ENCODE measurements at places on chromosomes 4 and X. TPM values are rescaled to one million over a fixed set of nuclear protein-coding genes. Genes with fewer than 3 reads are reported as not detected.

SPANXD gene
- total RNA-seq: not detected

CLOCK gene
- total RNA-seq: 10.4 TPM

MAGEB10 gene
- 0.47 TPM for total RNA-seq

CHRDL1 gene
- not detected for total RNA-seq

PCDH10 gene
- 0.40 TPM for total RNA-seq

SPINK2 gene
- total RNA-seq: not detected

GPRIN3 gene
- 0.02 TPM for total RNA-seq

DGKK gene
- not detected for total RNA-seq

ASB9 gene
- total RNA-seq: 0.51 TPM

DGAT2L6 gene
- not detected for total RNA-seq

CTAG1B gene
- not detected for total RNA-seq

PLCXD1 gene
- 50.5 TPM for total RNA-seq

F11 gene
- not detected for total RNA-seq

RCHY1 gene
- total RNA-seq: 41.6 TPM

CENPI gene
- total RNA-seq: 15.0 TPM

SHROOM2 gene
- not detected for total RNA-seq

ART3 gene
- 0.69 TPM for total RNA-seq

WDR17 gene
- total RNA-seq: not detected

ANK2 gene
- total RNA-seq: 0.24 TPM

CFAP99 gene
- 0.18 TPM for total RNA-seq

MTNR1A gene
- not detected for total RNA-seq

FOXP3 gene
- 0.24 TPM for total RNA-seq

EMCN gene
- total RNA-seq: not detected

SLITRK4 gene
- not detected for total RNA-seq

VSIG1 gene
- total RNA-seq: not detected

TMEM156 gene
- 3.7 TPM for total RNA-seq

JAKMIP1 gene
- total RNA-seq: 0.11 TPM

AMER1 gene
- total RNA-seq: 5.0 TPM

Data from K562 (cell line).